ENCODE measurements at places on chromosomes 7 and 10.

GRCh38 chr7:104024632-104025031, 35.2 kb upstream of the RELN start:
- DNase-seq: no peak

- DNase-seq: no peak
These were observed 330.8 kb downstream of the ABCA13 start for GRCh38 chr7:48502021-48502420.

DNA sequence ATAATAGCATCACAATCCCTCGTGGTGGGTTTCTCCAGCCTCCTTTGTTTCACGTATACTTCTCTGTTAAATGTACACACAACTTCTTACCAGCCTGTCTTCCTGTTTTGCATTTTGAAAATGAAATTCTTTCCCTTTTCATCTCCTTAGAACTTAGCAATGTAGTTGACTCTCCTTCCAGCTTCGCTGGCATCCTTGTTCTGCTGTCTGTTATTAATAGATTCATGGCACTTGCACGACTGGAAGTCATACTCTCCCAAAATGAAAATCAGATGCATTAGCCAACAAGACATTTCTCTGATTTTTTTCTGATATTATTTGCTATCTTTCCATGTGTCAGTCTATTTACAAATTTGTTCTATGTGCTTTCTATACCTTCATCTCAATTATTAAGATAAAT, 3.0 kb upstream of the CREB3L2 start:
- DNase-seq: no peak

GRCh38 chr7:4845740-4846142, 16.1 kb downstream of the PAPOLB start:
- DNase-seq: no peak

DNA sequence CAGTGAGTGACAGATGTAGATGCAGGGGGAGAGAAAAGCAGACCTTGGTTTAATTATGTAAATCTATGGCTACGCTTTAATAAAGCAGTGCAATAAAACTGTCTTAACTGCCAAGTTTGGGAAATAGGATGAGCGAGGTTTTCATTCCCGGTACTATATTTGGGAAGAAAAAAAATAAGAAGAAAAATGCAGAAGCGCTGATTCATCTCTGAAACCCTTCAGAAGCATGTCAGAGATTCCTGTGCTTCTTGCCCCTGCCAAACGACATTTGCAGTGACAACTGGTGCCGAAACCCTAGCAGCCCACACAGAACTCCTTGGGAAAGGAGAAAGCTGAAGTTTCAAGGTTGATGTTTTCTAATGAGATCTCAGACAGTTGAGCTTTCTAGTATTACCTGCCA, 380.7 kb downstream of the REEP3 start:
- DNase-seq: no peak

- no peak for DNase-seq
These were observed 127.6 kb downstream of the CCNY start for GRCh38 chr10:35463878-35464277.

Data from NCI-H774 (cell line).